Stimulated activated CD4-positive, alpha-beta T cell treated with anti-CD3 and anti-CD28 coated beads, Interleukin-15, amount 100 ng/mL, for 1 hour (primary cell): ENCODE measurements at places on chromosomes 2 and 18.

DNA sequence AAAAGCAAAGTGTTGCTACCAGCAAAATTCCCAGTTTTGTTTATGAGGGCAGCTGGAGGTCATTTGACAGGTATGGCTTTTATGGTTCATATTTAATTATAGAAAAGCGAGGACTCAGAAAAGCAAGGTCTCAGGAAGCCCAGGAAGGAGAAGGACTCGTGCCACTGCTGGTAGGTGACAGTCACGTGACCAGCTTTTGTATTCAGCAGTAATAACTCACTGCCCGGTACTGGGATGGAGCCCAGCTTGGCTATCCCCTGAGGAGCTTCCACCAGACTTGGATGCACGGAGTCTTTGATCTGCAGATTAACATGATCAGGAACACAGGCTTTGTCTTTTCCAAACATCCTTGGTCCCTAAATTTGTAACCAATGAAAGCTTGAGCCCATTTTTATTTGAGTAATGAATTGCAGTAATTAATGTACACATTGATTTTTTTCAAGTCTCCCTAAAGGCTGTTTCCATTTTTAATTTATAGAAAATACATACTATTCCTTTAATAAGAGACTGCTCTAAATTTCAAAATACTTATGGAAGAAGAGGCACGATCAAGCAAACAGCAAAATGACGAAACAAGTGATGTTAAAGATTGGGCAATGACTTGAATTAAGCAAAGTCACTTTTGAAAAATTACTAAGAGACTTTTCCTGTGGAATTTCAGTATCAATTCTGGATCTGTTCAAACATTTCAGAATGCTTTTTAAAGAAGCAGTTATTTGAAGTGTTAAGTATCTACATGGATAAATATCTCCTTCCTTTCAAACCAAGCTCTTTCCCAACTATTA, 251.7 kb upstream of the HNRNPA3 start:
- DNase-seq = no peak

DNA sequence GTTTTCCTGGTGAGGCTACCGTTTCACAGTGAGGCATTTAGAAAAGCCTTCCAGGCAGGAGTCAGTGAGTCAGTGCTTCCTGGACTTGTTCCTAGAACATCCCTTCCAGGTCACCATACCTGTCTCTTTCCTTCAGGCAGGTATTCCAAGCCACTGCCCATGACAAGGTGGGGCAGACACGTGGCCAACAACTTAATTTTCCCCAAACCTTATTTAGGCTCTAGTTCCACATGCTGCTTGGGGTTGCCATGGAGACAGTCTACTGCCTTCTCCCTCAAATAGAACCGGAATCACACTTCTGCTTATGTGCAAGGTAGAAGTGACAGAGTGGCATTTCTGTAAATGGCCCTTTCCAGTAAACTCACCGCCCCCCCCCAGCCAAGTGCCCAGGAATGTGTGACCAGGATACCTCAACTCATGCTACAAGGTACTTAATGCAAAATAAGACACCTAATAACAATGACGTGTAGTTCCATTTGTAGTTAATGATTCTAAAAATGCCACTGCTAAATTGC, 258.3 kb downstream of the PRKCE start:
- no peak for DNase-seq

GRCh38 chr2:190791347-190791975, 89.2 kb upstream of the GLS start:
- no peak for DNase-seq

DNA sequence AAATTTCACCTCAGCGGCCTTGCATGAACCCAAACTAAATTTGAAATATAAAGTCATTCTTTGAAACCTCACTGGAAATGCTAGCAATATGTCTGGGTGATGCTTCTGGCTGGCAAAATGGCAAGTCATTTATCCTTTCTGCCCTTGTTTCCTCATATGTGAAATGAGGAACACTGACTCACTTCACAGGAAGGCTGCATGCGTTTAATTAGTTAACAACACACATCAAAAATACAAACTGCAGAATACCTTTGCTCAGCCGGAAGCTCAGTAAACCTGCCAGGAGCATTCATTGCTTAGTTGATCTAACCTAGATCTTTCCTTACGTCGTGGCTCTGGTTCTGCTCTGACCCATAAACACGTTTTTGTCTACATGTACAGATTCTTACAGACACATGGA, 214.2 kb upstream of the ACVR2A start:
- DNase-seq = no peak

DNA sequence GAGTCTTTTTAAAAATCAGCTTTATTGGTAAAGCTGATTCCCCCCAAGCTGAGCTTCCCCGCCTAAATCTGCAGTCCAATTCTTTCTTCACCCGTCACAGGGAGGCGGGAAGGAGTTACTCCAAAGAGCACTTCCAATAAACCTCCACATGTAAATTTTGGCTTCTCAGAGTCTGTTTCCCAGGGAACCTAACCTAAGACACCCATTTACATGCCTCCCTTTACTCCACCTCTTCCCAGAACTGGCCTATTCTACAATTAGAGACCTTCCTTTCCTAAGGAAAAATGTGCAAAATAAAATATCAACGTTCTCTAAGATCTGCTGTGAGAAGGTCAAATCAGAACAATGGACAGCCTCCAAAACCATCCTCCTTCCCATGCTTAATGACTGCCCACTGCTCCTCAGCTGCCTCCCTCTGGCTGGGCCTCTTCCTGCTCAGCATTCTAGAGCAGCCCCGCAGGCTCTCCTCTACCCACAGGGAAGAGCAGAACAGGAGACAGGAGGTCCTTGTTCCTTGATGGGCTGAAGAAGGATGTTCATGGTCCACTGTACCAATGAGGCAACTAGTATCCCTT, 63.6 kb downstream of the ONECUT2 start:
- DNase-seq = no peak
